ENCODE measurements at places on chromosomes 4 and X.
A peak's percentile ranks its signal among the peaks of the same experiment; 100 is the strongest.

DNA sequence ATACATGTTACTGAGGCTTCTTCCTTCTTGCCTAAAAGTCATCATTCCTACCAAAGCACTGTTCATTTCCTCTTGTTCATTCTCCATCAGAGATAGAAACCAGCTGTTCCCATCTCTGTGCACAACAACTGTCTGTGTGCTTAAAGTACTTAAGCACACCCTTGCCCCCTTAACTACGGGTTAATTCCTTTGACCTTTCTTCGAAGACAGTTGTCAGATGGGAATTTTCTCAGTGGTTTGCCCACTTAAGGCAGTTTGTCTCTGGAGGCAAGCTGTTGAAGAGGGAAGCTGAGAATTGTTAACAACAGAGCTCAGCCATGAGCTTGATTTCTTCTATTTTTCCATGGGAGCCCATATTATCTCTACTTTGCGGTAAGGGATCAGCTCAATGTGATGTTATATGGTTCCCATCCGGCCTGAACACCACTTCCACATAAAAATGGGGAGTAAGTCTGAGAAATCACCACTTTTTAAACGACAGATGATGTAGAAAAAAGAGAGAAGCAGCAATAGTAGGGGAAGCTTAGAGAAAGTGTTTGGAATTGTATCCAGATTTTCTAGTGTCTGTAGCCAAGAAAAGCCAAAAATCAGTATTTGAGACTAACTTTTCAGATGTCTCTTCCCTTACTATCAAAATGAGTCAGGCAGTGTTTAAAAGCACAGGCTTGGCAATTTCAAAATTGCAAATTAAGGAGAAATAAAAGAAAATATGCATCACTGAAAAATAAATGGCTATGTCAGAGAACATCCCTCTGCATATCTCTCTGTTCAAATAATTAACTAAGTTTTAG is 194.4 kb downstream of the SLIT2 start:
- no peak for DNase-seq

DNA sequence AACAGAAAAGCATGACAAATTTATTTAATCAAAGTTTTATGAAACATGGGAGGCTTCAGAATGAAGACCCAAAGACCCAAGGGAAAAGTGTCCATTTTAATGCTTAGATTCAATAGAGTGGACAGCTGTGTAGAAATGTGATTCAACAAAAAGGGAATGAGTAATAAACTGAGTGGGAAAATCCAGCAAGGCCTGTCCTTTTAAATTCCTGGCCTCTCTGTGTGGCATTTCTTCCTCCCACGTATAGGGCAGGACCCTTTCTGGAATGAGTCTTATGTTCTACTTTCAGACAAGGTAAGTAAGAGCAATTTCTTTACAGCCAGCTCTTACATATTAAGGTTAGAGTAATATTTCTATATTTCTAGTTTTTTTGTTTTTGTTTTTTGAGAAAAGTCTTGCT is 14.5 kb downstream of the AASDH start:
- no peak for DNase-seq

DNA sequence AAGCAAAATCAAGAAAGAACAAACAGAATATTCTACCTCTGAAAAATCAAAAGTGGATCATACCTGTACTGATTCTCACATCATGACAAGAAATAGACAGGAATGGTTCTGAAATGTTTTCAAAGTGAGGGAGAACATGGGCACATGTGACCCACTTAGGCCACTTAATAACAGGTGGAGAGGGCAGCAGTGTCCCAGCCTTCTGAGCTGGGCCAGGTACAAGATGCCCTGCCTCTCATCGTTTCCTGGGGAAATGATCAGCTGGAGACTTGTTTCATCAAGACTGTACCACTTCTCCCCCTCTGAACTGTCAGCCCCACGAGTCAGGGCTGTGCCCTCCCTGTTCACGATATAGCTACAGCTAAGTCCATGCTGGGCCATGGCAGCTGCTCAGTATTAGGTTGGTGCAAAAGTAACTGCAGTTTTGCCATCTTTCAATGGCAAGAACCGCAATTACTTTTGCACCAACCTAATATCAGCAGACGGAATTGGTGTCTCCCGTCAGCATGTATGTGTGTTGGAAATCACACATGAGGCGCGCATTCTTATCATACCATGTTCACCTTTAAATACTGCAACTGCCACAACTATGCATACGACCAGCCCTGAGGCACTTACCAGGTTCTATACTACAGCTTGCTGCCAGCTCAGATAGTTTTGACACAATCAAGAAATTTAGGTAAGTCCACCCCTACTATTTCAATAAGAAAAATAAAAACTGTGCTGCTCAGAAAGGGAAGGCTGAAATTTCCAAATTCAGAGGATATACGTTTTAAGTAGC is 71.4 kb downstream of the GATB start:
- DNase-seq = no peak

- no peak for DNase-seq
These were observed 753.6 kb downstream of the TRIML1 start for GRCh38 chr4:188892837-188893236.

- peak; percentile 5 for DNase-seq
These were observed 265.9 kb downstream of the ADAMTS3 start for GRCh38 chr4:72302981-72303704.

GRCh38 chr4:101075536-101075935 is 271.8 kb downstream of the PPP3CA start:
- DNase-seq = no peak

DNA sequence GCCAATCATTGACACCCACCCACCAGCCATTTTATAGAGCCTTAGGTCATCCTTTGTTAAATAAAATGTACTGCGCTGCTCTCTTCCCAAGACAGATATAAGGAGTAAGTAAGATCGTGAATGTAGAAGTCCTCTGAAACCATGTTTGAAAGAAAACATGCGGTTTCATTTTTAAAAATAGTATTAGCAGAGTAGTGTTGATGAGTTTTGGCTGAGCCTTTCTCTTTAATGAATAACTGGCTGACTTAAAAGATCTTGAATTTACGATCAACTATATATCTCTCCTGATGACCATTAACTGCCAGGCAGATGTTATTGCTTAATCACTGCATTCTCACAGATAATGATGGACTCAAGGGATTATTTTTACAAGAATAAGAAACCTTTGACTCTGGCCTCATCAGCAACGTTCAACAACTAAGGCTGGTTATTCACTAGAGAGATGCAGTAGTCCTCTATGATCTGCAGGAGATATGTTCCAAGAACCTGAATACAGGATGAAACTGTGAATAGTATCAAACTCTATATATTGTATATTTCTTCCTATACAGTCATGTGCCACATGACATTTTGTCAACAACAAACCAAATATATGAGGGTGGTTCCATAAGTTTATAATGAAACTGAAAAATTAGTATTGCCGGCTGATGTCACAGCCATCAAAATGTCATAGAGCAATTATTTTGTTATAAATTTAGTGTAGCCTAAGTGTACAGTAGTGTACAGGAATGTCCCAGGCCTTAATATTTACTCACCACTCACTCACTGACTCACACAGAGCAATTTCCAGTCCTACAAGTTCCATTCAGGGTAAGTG is 80.8 kb downstream of the FAM13A start:
- DNase-seq = no peak

DNA sequence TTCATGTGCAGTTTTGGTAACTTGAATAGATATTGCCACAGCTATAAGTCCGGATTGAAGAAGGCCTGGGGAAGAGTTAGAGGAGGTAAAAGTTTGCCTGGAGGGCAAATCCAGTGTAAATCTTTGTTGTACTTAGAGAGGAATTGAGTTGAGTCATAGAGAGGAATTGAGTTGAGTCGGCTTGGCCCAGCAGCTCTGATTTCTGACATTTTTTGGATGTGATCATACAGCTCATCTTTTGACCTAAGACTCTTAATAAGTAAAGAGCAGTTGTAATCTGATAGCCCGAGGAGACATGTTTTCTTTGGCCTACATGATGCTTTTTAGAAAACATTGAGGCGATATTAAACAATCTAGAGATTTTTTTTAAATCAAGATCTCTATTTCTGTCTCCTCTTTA is 3.9 kb downstream of the KIT start:
- no peak for DNase-seq

DNA sequence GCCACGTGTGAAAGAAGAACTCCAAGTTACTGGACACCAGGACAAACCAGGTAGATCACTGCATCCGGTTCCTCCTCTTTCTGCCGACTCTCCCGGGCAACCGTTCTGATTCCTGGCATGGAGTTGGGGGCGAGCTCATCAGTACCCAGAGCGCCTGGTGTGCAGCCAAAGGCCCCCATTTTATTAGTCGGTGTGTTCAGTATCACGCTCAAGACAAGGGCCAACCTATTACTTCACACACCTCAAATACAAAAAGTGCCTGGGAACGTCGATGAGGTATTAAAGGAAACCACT is 2.8 kb upstream of the CTBP1 start:
- no peak for DNase-seq

GRCh38 chr4:8126523-8126922 is 32.1 kb downstream of the ABLIM2 start:
- no peak for DNase-seq

GRCh38 chr4:185685804-185686203 is 126.2 kb downstream of the SORBS2 start:
- no peak for DNase-seq

- DNase-seq = no peak
These were observed 109.6 kb upstream of the NDP start for GRCh38 chrX:44082829-44083228.

DNA sequence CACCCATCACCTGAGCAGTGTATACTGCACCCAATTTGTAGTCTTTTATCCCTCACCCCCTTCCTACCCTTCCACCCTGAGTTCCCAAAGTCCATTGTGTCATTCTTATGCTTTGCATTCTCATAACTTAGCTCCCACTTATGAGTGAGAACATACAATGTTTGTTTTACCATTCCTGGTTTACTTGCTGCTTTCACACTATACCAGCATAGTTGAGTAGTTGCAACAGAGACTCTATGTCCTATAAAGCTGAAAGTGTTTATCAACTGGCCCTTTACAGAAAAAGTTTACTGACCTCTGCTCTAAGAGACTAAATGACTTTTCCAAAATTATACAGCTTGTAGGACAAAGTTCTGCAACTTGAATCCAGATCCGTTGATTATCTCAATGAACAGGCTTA is 61.1 kb upstream of the BLTP1 start:
- DNase-seq = no peak

Measured in stimulated activated CD4-positive, alpha-beta T cell treated with anti-CD3 and anti-CD28 coated beads, Interleukin-1b, Interleukin-23, amount 100 ng/mL, for 1 hour (primary cell).